ENCODE measurements at places on chromosomes 2 and 18.

- no peak for DNase-seq
Measured at GRCh38 chr2:36125702-36126101, 229.9 kb upstream of the CRIM1 start.

DNA sequence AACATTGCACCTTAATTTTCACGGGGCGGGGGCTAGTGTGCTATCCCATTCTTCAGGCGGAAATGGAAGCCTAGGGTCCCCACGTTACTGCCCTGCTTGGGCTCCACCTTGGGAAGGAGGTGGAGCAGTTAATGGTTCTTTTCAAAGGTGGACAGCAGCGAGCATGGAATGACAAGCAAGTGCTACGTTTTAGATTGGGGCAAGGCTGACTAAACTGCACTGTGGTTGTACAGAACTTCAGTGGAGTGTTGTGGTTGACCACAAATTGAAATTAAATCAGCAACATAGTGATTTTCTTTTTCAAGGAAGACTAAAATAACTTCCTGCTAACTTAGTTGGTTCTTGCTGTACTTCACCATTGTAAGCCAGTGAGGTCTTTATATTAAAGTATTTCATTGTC, 47.0 kb downstream of the CHRNA1 start:
- no peak for DNase-seq

- DNase-seq: no peak
Measured at GRCh38 chr2:241670333-241671110, 16.1 kb downstream of the DTYMK start.

GRCh38 chr2:58644451-58644850, 403.3 kb upstream of the FANCL start:
- DNase-seq: no peak

- no peak for DNase-seq
Measured at GRCh38 chr18:56935434-56936040, 211.3 kb upstream of the BOD1L2 start.

- DNase-seq: no peak
Measured at GRCh38 chr18:25313268-25313667, 38.7 kb downstream of the ZNF521 start.

DNA sequence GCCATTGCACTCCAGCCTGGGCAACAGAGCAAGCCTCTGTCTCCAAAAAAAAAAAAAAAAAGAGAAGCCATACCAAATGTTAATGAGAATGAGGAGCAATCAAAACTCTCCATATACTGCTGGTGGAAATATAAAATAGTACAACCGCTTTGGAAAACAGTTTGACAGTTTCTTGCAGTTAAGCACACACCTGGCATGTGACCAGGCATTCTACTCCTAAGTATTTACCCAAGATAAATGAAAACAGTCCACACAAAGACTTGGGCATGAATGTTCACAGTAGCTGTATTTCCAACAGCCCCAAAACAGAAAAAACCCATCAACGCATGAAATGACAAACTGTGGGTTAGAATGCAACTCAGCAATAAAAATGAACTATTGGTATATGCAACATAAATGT, 76.0 kb upstream of the ST8SIA5 start:
- no peak for DNase-seq

DNA sequence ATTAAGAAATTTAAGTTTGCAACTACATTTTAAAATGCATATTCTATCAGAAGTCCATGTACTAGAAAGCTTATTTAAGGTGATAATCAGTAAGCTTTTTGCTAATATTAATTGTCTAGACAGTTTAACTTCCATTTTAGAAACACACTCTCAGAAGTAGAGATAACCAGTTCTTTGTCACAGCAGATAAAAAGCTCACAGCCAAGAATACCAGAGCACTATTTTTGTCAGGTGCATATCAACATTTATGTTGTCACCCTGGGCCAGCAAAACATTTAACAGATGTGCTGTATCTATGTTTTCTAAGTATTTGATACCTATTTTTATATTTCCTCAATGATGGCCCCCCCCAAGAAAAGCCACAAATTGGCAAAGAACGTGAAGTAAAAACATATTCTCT, 192.6 kb downstream of the ERBB4 start:
- no peak for DNase-seq

DNA sequence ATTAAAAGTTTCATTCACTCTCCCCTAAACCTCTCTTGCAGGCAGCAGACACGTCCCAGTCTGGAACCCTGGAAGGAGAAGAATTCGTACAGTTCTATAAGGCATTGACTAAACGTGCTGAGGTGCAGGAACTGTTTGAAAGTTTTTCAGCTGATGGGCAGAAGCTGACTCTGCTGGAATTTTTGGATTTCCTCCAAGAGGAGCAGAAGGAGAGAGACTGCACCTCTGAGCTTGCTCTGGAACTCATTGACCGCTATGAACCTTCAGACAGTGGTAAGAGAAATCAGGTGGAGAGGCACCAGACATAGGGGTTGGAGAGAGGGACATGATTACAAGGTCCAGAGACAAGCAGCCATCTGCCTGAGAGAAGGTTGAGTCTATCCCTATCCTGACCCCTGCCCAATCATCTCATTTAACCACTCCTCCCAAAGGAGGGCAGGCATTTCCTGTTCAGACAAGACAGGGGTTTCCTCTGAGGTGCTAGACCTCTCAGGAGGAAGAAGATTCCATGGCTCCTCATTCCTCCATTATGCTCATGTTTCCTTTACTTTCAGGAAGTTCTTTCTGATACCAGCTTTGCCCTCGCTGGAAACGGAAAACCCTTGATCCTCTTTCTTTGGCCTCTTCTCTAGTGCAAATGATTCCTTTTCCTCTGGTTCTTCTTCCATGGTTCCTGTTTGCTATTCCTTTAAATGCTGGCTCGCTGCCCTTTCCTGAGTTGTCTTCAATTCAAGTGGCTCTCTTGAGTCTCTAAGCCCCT, 15.1 kb downstream of the PLCD4 start:
- no peak for DNase-seq

DNA sequence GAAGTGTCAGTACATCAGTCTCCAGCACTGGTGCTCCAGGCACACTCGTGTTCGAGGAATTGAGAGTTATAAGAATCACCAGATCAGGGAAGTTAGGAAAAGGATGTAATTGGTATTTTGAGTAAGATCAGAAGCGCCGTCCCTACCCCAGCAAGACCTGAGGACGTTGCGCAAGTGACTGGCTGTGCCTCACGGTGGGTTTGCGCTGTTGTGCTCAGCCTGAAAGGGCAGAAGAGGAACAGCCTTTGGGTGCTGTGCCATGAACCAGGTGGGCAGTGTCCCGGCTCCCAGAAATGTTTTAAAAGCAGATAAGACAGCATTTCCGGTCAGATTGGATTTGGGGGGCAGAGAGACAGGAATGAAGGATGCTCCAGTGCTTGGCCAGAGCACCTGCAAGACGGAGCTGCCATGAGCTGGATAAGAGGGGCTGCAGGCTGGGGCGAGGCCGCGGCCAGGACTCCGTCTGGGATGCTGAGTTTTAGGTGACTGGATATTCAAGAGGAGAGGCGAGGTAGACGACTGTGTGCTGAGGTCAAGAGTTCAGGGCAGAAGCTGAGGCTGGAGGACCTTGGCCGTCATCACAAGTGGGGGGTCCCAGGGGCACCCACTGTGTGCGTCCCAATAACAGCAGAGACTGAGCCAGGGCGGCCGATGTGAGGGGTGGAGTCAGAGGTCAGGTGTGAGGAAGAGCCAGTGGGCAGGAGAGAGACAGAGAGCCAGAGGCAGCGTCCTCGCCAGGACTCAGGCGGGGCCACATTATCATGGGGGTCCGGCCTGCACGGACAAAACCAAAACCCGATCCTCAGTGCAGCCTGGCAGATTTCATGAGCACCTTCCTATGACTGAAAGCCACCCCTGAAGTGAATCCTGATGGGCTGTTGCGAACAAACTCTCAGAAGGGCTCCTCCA, 77.7 kb upstream of the ALKAL2 start:
- DNase-seq: no peak

DNA sequence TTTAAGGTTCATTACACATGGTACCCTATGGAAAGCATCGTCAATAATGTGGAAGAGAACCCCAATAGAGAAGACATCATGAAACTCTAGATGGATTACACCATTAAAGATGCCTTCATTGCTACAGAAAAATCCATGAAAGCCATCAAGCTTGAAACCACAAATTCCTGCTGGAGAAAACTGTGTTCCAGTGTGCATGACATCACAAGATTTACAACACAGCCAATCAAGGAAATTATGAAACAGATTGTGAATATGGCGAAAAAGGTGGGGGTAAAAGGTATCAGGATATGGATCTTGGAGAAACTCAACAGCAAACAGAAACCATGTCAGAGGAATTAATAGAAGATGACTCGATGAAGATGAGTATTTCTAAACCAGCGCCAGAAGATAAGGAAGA, 200.0 kb downstream of the SLC4A10 start:
- DNase-seq: no peak

DNA sequence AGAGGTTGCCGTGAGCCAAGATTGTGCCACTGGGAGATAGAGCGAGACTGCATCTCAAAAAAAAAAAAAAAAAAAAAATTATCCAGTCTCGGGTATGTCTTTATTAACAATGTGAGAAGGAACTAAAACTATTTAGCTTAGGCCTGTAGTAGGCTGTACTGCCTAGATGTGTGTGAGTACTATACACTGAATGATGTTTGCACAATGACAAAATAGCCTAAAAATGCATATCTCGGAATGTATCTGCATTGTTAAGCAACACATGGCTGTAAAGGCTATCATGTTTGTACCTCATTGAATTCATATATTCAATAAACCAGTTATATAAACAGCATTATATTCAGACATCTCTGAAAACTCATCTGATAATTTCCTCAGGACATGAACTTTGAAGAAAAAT, 191.2 kb upstream of the SESTD1 start:
- no peak for DNase-seq

DNA sequence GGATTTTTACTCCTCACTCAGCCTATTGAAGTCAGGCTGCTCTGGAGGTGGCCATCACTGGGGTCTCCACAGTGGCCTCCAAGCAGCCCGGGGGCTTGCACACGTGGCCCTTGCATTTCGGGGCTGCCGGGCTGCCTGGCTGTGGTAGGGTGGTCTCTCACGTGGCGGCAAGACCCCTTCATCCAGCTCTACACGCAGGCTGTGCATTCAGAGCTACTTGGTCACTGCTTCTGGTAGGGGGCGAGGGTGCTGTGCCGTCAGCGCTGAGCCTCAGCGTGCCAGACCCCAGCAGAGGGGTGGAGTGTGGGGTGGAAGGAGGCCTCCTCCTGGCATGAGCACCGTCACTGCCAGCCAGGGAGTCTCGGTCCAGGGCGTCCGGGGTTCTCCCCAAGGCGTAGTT, 80.6 kb downstream of the SH3BP4 start:
- DNase-seq: no peak

DNA sequence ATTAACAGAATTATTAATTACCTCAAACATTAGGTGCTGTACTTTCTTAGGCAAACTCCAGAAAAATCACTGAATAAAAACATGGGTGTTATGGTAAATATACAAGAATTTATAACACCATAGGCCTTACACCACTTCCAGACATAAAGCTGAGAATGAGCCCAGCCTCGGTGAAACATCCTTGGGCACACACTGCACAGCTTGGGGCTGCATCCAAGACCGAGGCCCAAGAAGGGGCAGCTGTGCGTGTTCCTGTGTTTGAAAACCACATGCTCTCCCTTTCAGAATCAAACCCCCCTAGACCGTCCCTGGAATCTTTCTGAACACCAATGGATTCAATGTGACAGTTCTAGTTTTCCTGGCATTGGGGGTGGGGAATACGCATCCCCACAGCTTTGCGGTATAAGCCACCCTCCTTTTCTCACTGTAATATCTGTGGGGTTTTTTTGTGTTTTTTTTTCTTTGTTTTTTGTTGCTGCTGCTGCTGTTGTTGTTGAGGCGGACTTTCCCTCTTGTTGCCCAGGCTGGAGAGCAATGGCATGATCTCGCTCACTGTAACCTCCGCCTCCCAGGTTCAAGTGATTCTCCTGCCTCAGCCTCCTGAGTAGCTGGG, 12.9 kb downstream of the ERFE start:
- DNase-seq: no peak

DNA sequence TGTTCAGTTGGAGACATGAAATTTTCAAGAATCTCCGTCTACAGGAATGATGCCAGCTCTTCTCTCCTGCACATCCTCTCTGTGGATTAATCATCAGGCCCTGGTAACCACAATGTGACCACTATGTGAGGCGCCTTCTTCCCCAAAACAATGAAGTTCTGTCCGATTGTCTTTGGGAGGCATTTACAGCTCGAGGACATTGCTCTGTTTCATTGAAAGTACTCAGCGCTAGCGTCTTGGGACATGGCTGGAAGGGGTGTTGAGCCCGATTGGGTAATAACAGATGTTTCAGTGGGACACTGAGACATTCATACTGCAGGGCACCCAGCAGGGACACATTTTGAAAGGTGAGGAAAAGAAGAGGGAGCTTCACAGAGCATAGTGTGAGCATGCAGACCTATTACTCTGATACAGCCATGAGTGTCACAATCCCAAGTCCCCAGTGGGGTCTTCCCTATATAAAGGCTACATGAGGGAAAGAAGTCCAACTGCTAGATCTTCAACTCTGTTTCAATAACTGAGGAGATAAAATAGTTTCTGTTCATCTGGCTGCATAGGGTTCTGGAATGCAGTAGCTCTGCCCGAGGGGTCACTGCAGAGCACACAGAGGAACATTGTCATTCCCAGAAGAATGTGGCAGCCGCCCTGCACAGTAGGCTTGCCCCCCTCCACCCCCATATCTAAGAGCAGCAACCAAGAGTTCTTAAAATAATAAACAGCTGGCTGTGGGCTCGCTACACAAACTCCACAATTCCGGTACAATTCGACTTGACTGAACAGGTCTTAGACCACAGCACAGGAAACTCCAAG, 237.3 kb downstream of the OSR1 start:
- DNase-seq: peak; percentile 49

- DNase-seq: no peak
Measured at GRCh38 chr2:128523457-128523856, 204.8 kb upstream of the HS6ST1 start.

GRCh38 chr2:166351319-166351718, 24.4 kb downstream of the SCN9A start:
- no peak for DNase-seq

DNA sequence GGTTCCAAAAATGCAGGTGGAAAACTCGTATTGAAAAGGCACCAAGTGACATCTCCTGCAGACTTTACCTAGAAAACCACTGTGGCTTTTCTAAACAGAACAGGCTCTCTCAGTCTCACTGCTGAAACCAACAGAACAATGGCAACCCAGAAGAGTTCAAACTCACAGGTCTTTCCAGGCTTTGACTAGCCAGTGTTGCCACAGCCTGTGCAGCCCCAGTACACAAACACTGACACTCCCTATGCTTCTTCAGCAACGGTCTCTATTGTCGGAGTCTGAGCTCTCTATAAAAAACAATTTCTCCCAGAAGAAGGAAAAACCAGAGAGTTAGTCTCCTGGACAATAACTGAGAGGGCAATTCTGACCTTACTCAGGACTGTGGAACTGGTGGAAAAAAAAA, 87.8 kb upstream of the RNU4ATAC start:
- no peak for DNase-seq

DNA sequence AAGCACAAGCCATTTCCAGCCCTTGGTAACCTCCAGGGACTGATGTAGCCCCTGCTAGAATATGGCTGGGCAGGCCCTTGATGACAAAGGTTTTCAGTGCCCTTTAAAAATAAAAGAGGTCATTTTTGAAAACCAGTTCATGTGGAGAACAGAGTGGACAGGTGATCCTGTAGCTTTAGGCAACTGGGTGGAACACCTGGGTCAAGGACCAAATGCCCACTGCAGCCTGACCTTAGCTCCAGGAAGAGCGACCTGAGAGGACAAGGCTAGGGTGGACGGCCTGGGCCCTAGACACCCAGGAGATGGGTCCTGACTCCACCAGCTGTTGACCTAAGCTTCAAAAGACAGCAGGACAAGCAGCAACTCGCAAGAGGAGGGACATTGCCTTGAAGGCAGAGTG, 116.6 kb downstream of the LIPG start:
- DNase-seq: no peak

- DNase-seq: no peak
Measured at GRCh38 chr2:890214-890613, 60.4 kb upstream of the SNTG2 start.
